Ecto neural progenitor cell (in vitro differentiated cells): ENCODE measurements at places on chromosomes 3 and 15.

GRCh38 chr3:171064461-171064860 lies 37.9 kb upstream of the SLC2A2 start:
- DNase-seq = no peak

DNA sequence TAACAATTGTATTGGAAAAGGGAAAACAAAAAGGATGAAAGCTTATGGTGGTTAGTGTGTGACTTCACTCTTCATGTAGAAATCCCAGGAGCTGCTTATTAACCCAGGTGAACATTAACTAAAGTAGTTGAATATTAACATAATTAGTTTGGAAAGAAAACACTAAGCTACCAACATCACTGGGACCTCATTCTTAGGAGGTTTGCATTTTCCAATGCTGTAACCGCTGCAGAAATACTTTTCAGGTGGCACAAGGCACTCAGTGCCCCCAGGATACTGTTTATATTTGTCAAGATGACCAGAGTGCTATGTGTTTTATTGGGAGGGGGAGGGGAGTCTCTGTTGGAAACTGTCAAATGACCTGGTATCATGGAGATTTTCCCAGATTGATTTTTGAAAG lies 25.9 kb upstream of the VILL start:
- no peak for DNase-seq

DNA sequence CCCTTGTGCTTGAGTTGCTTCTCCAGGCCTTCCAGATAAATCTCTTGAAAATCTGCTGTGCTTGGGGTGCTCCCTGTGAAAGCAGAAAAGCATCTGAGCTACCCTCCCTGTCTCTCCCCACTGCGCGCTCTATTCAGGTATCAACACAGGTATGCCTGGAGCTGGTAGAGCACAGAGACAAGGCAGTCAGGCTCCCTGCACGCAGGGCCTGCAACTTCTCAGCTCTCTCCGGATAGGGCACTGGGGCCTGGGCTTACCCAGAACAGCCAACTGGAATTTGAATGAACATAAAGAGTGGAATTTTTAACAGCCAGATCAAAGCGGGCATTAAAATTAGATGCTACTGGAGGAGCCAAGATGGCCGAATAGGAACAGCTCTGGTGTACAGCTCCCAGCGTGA lies 183.6 kb downstream of the XXYLT1 start:
- no peak for DNase-seq

DNA sequence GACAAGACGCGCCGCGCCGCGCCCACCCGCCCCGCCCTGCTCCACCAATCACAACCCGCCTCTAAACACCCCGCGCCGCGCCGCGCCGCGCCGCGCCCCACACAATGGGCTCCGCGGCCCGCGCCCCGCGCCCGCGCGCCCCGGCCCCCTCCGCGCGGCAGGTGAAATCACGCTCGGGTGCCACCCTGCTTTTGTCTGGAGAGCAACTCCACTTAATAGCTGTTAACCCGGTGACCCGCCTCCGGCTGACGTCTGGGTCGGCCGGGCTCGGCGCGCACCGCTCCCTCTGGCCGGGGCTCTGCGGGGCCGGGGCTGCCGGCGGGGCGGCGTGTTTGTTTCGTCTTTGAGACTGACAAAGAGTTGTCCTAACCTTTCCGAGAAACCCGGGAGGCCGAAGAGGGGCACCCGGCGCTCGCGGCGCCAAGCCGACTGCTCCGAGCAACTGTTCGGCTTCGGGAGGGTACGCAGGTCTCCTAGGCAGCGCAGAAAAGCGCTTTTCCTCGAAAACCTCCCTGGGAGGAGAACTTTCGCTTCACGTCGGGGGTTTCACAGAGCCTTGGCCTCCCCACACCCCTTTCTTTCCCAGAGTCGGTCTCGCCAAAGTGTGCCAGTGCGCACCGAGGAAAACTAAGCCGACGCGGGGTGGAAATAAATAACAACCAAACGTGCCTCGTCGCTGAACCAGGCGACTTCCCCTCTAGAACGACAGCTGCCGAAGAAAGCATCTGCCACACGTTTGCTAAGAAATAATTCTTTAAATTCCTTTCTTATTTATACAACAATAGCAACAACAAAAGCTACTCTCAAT lies 518.4 kb downstream of the FOXP1 start:
- peak; percentile 78 for DNase-seq

- no peak for DNase-seq
These were observed 211.5 kb downstream of the LSAMP start for GRCh38 chr3:116233711-116234357.

DNA sequence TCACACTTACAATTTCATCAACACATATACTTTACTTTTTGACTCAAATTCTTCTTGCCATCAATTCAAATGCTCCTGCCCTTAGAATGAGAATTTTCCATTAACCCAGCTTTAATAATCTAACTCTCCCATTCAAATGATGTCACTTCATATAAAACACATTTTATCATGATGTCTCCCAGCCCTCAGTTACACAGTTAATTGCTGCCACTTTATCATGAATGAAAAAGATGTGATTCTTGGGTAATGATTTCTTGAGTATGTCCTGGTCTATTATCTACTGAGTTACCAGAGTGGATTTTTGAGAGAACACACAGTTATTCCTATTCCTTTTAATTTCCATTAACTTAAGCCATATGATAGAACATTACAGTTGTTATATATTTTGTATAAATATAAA lies 7.6 kb downstream of the AGTR1 start:
- no peak for DNase-seq

DNA sequence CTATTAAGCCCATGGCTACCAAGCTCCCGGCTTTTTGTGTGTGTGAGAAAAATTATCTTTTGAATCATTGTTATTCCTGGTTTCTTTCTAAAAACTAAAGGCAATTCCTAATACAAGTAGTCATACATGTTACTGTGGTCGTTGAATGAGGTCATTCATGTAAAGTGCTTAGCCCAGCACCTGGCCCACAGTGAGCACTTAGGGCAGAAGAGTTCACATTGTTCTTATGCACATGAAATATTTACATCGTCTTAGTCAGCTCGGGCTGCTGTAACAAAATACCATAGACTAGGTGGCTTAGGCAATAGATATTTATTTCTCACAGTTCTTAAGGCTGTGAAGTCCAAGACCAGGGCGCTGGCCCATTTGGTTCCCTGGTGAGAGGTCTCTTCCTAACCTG lies 216.1 kb downstream of the SHQ1 start:
- DNase-seq = no peak

DNA sequence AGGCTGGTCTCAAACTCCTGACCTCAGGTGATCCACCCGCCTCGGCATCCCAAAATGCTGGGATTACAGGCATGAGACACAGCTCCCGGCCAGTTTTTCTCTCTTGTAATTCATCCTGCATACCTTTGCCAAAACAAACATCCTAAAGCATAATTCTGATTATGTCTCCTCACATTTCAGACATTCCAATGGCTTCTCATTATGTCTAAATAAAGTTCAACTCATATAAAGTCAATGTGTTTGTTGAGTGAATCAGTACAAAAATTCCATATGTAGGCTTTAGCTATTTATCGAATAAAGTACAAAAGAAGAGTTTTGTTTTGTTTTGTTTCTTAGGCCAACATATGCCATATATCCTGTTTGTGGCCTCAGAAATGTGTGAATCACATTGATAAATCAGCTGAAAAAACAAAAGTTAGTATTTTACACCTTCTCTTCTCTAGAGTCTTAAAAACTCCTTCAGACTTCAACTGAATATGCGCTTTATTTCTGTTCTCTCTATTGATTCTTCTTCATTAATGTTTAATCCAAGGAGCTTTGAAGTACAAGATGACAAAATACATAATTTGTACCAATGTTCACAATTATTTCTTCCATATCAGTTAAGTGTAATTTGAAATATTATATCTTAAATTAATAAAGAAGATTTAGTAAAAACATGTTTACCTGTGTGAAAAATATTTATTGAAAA lies 165.8 kb downstream of the MECOM start:
- DNase-seq = no peak

- DNase-seq = peak; percentile 36
These were observed 34.9 kb downstream of the TSPAN3 start for GRCh38 chr15:77035999-77036471.

- DNase-seq = no peak
These were observed 72.2 kb downstream of the ADCY5 start for GRCh38 chr3:123376451-123377242.

GRCh38 chr3:25582242-25582641 lies 82.5 kb downstream of the TOP2B start:
- no peak for DNase-seq

GRCh38 chr3:178297199-178297598 lies 239.0 kb upstream of the KCNMB2 start:
- no peak for DNase-seq

DNA sequence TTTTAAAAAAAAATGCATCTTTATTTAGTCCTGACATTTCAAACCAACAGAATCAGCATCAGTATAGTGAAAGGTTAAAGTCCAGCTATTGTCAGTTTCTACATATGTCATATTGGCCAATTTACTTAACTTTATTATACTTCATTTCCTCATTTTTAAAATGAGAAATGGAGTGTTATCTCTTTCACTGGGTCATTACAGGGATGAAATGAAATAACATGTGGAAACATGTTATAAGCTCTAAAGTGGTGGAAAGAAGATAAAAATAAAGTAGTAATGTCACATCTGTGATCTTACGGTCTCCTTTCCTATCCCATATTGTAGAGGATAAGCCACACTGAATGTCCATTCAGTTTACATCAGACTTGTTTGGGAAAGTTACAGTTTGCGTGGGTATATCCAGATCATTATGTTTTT lies 780.1 kb downstream of the TUSC7 start:
- no peak for DNase-seq

- DNase-seq = no peak
These were observed 8.3 kb downstream of the CD200R1 start for GRCh38 chr3:112966633-112967032.

- DNase-seq = no peak
These were observed 63.7 kb downstream of the DNAJB8 start for GRCh38 chr3:128402998-128403397.

GRCh38 chr3:179486806-179487205 lies 35.5 kb upstream of the GNB4 start:
- no peak for DNase-seq

DNA sequence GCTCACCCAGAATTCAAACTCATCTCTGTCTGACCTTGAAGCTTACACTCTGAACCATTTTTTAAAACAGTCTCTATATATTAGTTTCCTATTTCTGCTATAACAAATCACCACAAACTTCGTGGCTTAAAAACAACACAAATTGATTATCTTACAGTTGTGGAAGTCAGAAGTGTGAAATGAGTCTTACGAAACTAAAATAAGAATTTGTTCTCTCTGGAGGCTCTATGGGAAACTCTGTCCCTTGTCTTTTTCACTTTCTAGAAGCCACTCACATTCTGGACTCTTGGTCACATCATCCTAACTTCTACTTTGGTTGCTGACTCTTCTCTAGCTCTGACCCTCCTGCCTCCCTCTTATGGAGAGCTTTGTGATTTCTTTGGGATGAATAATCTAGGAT lies 429.3 kb upstream of the THBS1 start:
- DNase-seq = no peak

GRCh38 chr15:46222826-46223225 lies 588.0 kb downstream of the SQOR start:
- DNase-seq = no peak

- DNase-seq = no peak
These were observed 134.4 kb upstream of the FAM3D start for GRCh38 chr3:58800940-58801339.

- DNase-seq = no peak
These were observed 290.7 kb downstream of the CHST2 start for GRCh38 chr3:143410259-143410658.
